ENCODE measurements at places on chromosomes 5 and 9. TPM values are rescaled to one million over a fixed set of nuclear protein-coding genes. Genes with fewer than 3 reads are reported as not detected.

Gene HTR4
- not detected for total RNA-seq

Gene ATP6V1G1
- total RNA-seq: 135 TPM

Gene TLE4
- total RNA-seq: 17.4 TPM

Gene TIGD6
- 5.8 TPM for total RNA-seq

Gene KCNN2
- 5.2 TPM for total RNA-seq

Gene REEP2
- total RNA-seq: 1.0 TPM

Gene IGFBPL1
- not detected for total RNA-seq

Gene TLE1
- 59.9 TPM for total RNA-seq

Gene CARTPT
- not detected for total RNA-seq

Gene SPAAR
- 1.0 TPM for total RNA-seq

Gene ZSWIM6
- total RNA-seq: 12.7 TPM

Gene GPR150
- total RNA-seq: under 0.01 TPM

Gene ABO
- 0.43 TPM for total RNA-seq

Gene INSL4
- not detected for total RNA-seq

Gene CER1
- not detected for total RNA-seq

Gene DMRT2
- total RNA-seq: not detected

Gene PCDHGA6
- total RNA-seq: 2.4 TPM

Gene CDH9
- not detected for total RNA-seq

Gene SLC6A19
- not detected for total RNA-seq

Gene LCN6
- total RNA-seq: not detected

Gene ADAMTS19
- not detected for total RNA-seq

Gene COL5A1
- total RNA-seq: 0.95 TPM

Gene C9orf50
- not detected for total RNA-seq

Gene RNF44
- 3.4 TPM for total RNA-seq

Gene PCDHB11
- total RNA-seq: 0.43 TPM

Gene OLFML2A
- total RNA-seq: 4.6 TPM

Gene FBN2
- total RNA-seq: 4.3 TPM

Gene HRCT1
- 0.98 TPM for total RNA-seq

Gene C5orf52
- not detected for total RNA-seq

Gene KCNV2
- total RNA-seq: not detected

Gene F12
- total RNA-seq: 0.77 TPM

Gene PRELID2
- 31.4 TPM for total RNA-seq

Gene GABRA1
- not detected for total RNA-seq

Gene CKMT2
- 0.54 TPM for total RNA-seq

Gene ZFP2
- 0.33 TPM for total RNA-seq

Gene ITGA1
- 82.9 TPM for total RNA-seq

Gene PLAC8L1
- not detected for total RNA-seq

Gene ZDHHC11
- 0.26 TPM for total RNA-seq

Gene MYMK
- not detected for total RNA-seq

Gene TOPORS
- 35.8 TPM for total RNA-seq

Gene GGTA1
- 11.1 TPM for total RNA-seq

Gene SHISAL2B
- not detected for total RNA-seq

Gene IPO11
- 135 TPM for total RNA-seq

Gene INSYN2B
- 0.87 TPM for total RNA-seq

Gene PCDHGA4
- total RNA-seq: 2.6 TPM

Gene AQP3
- 0.11 TPM for total RNA-seq

Gene CD274
- total RNA-seq: 3.7 TPM

Gene ZNF879
- total RNA-seq: 6.4 TPM

Gene COMMD10
- total RNA-seq: 57.6 TPM

Gene ANKRD31
- under 0.01 TPM for total RNA-seq

Gene EQTN
- 0.09 TPM for total RNA-seq

Gene PFN3
- not detected for total RNA-seq

Gene ADGRD2
- not detected for total RNA-seq
